ENCODE measurements at places on chromosomes 16 and 17.

DNA sequence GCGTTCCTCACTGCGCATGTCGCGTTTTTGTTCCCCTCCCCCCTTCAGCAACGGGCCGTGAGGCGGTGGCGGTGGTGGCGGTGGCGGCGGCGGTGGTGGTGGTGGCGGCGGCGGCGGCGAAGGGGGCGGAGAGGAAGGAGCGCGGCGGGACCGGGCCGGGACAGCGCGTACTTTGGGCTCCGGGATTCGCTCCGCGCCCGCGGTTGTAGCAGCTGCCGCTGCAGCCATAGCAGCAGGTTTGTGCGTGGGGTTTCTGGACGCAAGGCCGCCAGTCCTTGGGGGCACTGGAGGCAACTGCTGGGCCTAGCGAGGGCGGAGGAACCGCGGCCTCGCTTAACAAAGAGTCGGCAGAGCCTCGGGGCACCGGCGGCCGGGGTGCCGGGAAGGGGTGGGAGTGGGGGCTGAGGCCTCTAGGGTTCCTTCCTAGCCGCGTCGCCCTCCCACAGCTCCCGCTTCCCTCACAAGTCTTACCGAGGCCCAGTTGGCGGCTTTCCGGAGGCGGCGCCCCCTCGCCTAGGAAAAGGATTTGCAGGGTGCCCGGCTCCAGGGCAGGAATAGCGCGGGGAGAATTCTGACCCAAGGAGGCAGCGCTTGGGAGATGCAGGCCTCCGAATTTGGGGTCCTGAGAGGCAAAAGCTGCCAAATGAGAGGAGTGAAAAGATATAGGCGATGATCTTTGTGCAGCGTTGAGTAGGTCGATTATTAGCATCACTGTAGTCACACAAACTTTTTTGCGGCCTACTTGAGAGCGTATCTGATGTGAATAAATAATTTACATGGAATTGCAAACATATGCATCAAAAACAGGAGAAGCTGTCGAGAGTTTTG, at the start of gene DDX42:
DDX42 (plus strand) TSS at position 30 of the 828 bp plus-strand sequence. CDS start 12,880 bp downstream, outside the sequence.
- peak; percentile 44 for DNase-seq

DNA sequence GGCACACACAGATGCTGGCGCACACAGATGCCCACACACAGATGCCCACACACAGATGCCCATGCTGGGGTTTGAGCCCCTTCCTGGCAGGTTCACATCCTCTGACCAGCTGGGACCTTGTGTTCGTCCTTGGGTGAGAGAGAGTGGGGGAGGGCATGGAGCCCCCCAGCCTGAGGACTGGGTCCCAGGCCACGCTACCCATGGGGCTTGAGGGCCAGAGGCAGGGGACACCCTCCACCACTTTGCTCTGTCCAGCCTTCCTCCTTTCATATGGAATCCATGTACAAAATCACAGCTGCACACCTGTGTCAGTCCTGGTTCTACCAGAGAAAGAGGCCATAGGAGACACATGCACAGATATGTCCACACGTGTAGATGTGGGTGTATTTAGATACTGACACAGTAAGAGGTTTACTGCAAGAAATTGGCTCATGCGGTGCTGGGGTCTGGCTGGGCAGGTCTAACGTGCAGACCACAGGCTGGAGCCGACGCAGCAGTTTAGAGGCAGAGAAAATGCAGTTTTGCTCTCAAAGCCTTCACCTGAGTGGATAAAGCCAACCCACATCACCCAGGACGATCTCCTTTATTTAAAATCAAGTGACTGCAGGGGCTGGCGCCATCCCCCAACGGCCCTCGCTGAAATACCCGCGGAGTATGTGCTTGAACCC, 10.8 kb downstream of the SLC22A31 start:
- DNase-seq, result no peak

DNA sequence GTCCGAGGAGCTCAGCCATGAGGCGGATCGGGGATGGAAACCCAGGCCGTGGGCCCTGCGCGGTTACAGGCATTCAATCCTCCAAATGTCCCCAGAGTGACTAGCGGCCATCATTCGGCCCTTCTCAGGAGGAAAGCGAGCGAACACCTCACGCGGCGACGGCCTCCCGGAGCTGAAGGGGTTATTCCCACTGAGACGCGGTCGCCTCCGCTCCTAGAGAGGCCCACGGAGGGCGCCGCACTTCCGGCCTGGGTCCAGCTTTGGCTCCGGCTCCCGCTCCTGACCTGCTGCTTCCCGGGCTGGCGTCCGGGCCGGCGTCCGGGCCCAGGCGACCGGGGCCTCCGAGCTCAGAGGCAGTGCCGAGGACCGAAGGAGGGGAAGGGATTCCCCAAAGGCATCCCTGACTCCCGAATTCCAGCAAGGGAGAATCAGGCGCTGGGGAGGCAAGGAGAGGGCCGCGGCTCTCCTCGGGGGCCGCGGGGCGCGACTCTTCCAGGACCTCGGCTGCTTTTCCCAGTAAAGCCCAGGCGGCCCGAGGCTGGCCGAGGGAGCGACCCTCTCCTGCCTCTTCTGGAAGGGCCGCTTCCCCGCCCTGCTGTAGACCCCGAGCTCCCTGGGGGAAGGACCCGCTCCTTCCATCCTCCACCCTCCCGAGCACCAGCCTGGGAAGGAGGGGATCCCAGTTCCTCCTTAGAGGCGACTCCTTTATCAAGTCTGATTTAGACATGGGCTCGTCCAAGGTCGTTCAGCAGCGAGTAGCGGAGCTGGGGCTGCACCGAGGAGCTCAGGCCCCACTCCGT, 18.6 kb upstream of the ZNF629 start:
- DNase-seq, result peak; percentile 88

DNA sequence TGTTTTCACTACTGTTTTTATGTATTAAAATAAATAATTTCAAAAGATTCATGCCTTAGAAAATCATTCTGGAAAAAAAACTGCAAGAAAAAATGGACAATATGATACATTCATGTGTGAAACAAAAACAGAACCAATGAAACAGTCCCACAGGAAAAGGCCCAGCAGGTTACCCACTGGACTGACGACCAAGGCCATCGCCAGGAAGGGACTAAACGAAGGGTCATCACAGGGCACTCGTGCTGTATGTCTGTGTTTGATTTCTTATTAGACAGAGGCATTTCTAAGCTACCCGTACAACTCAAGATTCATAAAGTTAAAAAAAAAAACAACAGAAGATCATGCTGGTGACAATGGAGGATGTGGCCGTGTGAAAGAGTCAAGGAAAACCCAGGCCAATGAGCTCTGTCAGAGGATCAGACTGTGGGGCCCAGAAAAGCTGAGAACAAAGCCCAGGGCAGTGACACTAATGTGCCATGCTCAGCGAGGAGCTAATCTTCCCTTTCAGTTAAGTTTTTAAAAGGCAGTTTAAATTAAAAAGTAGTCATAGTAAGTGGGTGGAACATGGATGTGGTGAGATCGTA, 31.8 kb downstream of the NSMCE1 start:
- no peak for DNase-seq

Data from H54 (cell line).